ENCODE measurements at places on chromosomes 12 and 14.

DNA sequence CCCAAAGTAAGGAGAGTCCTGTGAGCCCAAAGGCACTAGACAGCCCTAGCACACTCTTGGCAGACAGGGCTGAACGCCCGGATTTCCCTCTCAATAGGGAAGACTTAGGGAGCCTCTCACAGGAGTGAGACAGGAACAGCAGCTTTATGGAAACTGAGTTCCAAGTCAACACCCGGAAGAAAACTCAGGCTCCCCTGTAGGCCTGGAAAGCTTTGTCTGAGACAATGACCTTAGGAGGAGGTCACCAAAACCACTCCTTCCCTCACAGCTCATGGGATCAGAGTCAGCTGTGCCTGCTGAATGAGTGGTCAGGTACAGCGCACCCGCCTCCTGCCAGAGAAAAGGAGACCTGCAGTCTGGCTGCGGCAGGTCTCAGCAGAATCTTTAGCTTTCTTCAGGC is 229.5 kb downstream of the CACNA1C start:
- no peak for DNase-seq

GRCh38 chr12:67042697-67043131 is 226.4 kb upstream of the CAND1 start:
- DNase-seq = no peak

- DNase-seq = no peak
These were observed 5.3 kb downstream of the COX16 start for GRCh38 chr14:70354204-70354603.

DNA sequence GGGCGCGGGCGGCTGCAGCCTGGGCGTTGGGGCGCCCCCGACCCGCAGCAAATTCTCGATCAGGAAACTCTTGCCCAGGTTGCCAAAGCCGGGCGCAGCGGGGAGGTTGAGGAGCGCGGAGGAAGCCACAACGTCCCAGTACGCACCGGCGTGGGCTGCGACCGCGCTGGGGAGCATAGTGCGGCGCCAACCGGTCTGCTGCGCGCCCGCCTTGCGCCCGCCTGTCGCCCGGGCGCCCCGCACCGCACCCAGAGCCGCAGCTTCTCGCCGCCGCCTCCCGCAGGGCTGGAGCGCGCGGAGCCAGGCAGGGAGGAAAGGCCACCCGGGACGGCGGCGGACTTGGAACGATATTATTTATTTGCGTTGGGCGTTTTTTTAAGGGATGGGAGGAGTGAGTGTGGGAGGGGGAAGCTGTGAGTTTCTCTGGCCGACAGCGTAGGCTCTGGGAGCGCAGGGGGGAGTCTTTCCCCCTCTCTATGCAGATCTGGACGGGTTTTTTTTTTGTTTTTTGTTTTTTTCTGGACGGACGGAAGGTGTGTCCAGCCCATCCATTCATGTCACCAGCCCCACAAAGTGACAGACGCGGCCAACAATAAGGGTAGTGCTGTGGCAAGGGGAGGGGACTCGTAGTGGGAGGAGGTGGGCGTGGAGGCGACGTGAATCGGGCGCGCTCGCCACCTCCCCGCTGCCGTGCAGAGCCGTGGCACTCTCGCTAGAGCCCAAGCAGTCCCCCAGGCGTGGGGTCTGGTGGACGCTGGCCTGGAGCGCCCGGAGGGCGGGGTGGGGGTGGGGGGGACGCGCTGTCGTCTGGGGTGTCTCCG is at the start of gene DBX2:
TSS of gene DBX2 (minus strand) at position 349 of the 821 bp plus-strand sequence. CDS start at position 177, 172 bp downstream.
- no peak for DNase-seq

DNA sequence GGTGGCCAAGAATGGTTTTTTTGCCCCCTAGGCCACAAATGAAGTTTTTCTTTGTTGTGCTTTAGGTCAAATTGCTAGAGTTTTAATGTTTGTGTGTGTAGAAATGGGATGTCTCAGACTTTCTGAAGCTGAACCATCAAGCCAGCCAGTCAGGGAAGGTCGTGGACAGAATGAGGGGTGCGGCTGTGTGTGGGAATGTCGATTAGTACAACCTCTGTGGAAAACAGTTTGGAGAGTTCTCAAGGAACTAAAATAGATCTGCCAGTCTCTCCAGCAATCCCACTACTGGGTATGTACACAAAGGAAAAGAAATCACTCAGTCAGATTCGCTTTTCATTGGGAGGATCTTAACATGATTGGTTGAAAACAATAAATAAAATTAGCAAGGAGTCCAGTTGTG is 44.5 kb downstream of the ACACB start:
- no peak for DNase-seq

DNA sequence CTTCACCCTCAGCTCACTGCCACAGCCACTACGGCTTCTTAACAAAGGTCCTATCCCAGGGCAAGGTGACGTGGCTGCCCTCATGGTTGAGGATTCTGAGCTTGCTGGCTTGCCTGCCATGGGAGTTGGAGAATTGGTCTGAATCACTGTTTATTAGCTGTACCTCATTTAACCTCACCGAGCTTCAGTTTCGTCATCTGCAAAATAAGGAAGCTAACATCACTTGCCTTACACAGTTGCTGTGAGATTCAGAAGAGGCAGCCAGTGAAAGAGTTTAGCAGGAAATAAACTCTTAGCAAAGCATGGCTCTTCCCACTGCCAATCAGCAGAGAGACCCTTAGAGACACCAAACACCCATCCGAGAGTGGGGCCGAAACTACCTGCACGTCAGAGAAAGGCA is 90.1 kb upstream of the KCNA1 start:
- DNase-seq = no peak

- peak; percentile 85 for DNase-seq
These were observed 1.8 kb downstream of the CKB start for GRCh38 chr14:103520657-103521437.

- peak; percentile 5 for DNase-seq
These were observed 13.5 kb downstream of the AMN1 start for GRCh38 chr12:31715283-31715825.

- no peak for DNase-seq
These were observed 618.4 kb downstream of the SLC6A15 start for GRCh38 chr12:84294246-84294645.

DNA sequence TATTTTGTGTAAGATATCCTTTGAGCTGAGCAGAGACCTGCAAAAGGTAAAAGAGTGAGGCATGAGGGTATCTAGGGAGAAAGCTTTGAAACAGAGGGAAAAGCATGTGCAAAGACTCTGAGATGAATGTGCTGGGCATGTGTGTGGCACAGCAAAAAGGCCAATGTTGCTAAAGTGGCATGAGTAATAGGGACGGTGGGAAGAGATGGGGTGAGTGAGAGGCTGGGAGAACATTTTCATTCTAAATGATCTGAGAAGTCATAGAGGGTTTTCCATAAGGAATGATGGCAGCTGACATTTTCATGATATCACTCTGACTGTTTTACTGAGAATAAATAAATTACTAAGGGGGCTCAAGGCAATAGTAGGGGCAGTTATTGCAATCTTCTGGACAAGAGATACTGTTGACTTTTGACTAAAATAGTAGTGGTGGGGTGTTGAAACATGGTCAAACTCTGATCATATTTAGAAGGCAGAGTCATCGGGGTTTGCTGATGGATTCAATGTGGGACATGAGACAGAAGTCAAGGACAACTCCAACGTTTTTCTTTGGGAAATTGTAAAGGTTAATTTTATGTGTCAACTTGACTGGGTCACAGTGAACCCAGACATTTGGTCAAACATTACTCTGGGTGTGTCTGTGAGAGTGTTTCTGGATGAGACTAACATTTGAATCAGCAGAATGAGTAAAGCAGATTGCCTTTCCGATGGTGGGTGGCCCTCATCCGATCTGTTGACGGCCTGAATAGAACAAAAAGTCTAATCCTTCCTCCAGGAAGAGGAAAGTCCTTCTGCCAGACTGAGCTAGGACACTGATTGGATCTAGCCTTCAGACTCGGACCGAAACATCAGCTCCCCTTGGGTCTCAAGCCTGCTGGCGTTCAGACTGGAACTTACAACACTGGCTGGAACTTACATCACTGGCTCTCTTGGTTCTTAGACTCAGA is 193.9 kb upstream of the PLXNC1 start:
- no peak for DNase-seq

DNA sequence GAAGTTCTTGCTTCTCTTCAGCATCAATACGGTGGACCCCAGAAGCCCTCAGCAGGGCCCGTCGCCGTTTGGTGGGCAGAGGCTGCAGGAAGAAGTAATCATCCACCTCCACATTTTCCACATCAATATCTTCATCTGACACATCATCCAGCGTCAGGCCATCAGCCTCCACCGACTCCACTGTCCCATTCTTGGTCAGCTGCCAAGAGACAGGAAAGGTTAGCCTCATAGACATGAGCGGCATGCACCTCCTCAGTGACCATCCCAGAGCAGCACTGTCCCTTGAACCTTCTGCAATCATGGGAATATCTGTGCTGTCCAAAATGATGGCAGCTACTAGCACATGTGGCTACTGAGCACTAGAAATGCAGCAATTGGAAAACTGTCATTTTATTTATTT is 15.6 kb downstream of the CSRNP2 start:
- no peak for DNase-seq

DNA sequence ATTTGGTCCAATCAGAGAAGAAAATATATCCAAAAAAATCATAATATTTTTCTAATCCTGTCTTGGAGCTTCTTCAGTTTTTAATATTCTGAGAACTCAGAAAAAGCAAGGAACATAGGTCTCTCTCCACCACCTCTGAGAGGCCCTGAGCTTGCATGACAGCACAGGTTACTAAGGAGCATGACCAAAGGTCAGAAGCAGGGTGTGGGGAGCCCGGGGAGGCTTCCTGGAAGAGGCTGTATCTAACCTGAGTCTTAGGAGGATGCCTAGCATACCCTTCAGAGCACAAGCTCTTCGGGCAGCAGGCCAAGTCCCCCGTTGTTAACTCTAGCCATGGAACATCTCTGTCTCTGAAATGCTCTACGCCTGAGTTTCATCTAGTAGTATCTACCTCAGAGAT is 15.7 kb upstream of the STON2 start:
- DNase-seq = no peak

DNA sequence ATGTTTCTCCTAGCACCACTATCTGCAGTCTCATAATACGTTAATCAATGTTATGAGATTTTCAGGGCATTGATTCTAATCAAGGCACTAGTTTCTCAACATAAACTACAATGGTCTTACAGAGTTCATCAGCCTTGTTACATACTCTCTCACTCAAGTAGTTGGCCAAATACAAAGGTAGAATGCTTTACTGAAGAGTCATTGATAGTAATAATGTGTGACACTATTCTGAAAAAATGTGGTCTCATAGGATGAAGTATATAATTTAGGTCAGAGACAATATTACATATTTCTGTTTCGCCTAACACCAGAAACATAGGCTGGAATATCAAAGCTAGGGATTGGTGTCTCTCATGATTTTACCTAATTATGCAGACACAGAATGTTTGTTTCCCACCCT is 35.2 kb upstream of the MDGA2 start:
- no peak for DNase-seq

DNA sequence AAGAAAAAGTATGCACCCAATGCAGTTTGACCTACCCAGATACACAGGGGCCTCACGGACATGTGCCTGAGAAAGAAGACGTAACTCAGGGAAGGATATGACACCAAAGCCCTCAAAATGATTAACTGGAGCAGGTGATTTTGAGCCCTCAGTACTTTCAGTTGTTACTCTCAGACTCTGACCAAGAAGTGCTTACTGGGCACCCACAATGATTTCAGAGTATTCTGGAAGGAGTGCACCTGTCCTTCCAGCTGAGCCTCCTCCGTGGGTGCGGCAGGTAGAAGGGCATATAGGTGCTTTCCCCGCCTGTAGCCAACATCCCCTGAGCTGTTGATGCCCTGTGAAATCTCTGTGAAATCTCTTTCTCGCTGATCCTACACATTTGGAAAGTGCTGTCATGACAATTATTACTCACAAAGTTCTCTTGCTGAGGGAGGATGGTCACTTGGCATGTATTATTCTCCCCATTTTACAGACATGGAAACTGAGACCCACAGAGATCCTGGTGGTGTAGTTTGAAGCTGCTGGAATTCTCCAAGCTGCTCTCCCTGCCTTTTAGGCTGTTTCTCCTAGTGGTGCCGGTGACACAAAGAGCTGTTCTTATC is 154.3 kb upstream of the CCND2 start:
- no peak for DNase-seq

- DNase-seq = no peak
These were observed 48.7 kb downstream of the ACADS start for GRCh38 chr12:120774169-120774916.

- no peak for DNase-seq
These were observed 32.7 kb upstream of the AKAP6 start for GRCh38 chr14:32296366-32296765.

- DNase-seq = no peak
These were observed 56.4 kb upstream of the KIF21A start for GRCh38 chr12:39499296-39499695.

- no peak for DNase-seq
These were observed 583 bp downstream of the FAM186B start for GRCh38 chr12:49604856-49605255.

GRCh38 chr12:51889216-51890132 is 1.6 kb downstream of the ANKRD33 start:
- DNase-seq = no peak

GRCh38 chr14:99271951-99272631 is at the start of gene BCL11B:
BCL11B (minus strand) TSS chr14:99272197; CDS start chr14:99271218, 979 bp downstream.
- DNase-seq = peak; percentile 73

- peak; percentile 28 for DNase-seq
These were observed 1136.7 kb downstream of the TMEM121 start for GRCh38 chr14:106662936-106663550.

- no peak for DNase-seq
These were observed 11.7 kb upstream of the NGDN start for GRCh38 chr14:23457587-23458445.

DNA sequence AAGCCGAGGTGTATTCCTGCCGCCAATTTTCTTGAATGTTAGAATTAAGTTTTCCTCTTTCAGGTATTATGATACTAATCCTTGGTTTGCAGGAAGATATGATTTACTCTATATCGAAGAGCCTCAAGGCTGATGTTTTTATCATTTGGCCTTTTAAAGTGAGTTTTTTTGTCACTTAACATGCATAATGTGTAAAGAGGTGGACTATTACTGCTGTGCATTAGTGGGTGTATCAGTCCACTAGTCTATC is 11.1 kb upstream of the TMPO start:
- DNase-seq = no peak

DNA sequence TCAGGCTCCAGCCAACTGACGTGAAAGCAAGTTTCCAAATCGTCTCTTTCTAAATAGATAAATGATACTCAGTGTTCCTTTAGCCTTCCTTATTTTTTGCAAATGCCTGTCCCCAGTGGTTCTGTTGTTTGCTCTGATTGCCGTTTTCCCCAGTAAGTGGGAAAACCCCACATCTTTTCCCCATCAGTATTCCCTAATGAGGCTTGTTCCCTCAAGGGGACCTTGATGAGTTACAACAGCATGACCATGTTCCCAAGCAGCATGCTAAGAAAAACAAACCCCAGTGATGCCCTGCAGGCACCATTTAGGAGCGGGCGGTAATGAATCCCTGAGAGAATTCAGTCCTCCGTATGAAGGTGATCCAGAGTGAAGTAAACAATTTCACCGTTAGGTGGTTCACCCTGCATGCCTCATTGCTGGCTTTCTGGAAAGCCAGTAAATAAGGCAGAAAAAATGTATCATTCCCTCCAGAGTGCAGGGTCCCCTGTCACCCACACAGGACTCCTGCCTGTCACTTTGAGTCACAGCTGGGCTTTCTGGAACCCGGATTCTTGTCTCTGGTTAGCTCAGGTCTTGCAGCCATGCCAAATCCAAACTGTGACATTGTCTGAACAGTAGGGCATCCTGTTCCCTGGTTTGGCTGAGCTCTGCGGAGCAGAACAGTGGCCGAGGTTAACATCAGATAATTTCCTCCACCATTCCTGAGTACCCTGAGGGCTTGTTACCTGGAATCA is 222.6 kb downstream of the RGS6 start:
- DNase-seq = no peak

GRCh38 chr14:77961847-77962580 is 162.1 kb downstream of the ADCK1 start:
- no peak for DNase-seq

- no peak for DNase-seq
These were observed 52.6 kb downstream of the IFT81 start for GRCh38 chr12:110176745-110177144.

Measured in natural killer cell (primary cell).